ENCODE measurements at places on chromosomes 16 and 17.

DNA sequence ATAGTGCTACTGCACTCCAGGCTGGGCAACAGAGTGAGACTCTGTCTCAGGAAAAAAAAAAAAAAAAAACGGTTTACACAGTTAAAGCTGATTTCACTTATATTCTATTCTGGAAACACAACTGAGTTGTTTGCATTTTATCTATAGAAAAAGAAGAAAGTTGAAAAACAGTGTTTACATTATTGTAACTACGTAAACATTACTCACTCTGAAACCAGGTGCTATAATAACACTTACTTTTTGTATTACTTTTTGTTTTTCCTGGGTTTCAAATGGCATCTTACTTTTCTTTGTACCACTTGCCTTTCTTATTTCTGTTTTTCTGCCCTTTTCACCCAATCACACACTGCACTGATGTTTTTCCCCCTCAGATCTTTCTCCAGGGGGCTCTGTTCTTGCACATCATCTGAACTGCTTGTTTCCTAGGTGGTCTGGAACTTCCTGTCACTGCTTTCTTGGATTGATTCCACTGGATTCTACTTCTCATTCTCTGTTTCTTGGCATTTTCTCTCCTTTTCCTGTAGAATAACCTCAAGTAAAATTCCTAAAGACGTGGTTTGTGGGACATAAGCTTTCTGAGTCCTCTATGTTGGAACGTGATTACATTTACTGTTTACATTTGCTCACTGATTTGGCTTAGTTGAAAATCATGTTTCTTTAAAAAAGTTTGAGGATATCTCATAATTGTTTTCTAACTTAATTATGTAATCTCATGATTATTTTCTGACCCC, 142.1 kb downstream of the HS3ST3B1 start:
- DNase-seq, result no peak

- DNase-seq, result no peak
These were observed 581.6 kb upstream of the PSMD7 start for GRCh38 chr16:73714976-73715375.

- no peak for DNase-seq
These were observed 1.1 kb downstream of the KATNIP start for GRCh38 chr16:27551036-27551435.

- DNase-seq, result peak; percentile 57
These were observed at the start of gene ATP1B2 for GRCh38 chr17:7650509-7651096. Gene ATP1B2 (plus strand): TSS chr17:7650926. CDS start chr17:7651519, 593 bp downstream.

GRCh38 chr17:74368341-74369081, 1.2 kb downstream of the GPR142 start:
- peak; percentile 56 for DNase-seq

- DNase-seq, result no peak
These were observed 53.5 kb downstream of the TNFRSF13B start for GRCh38 chr17:16918443-16918842.

- no peak for DNase-seq
These were observed 6.0 kb upstream of the HS3ST3B1 start for GRCh38 chr17:14294876-14295275.

DNA sequence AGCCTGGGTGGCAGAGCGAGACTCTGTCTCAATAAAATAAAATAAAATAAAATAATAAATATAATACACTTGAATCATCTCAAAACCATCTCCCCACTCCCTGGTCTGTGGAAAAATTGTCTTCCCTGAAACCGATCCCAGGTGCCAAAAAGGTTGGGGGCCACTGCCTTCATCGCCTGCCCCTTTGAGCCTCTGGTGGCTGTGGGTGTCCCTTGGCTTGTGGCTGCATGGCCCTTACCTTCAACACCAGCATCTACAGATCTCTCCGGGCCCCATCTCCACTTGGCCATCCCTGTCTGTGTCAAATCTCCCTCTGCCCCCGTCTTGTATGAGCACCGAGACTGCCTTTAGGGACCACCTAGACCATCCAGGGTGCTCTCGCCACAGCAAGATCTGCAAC, 177.3 kb downstream of the SEC14L1 start:
- no peak for DNase-seq

Data from stimulated activated CD8-positive, alpha-beta memory T cell treated with anti-CD3 and anti-CD28 coated beads, Interleukin-2, amount 100 ng/mL, for 1 hour (primary cell).